ENCODE measurements at places on chromosomes 12 and 14.
A peak's percentile ranks its signal among the peaks of the same experiment; 100 is the strongest.

GRCh38 chr12:91746976-91747375 is 398.7 kb downstream of the BTG1 start:
- no peak for DNase-seq

DNA sequence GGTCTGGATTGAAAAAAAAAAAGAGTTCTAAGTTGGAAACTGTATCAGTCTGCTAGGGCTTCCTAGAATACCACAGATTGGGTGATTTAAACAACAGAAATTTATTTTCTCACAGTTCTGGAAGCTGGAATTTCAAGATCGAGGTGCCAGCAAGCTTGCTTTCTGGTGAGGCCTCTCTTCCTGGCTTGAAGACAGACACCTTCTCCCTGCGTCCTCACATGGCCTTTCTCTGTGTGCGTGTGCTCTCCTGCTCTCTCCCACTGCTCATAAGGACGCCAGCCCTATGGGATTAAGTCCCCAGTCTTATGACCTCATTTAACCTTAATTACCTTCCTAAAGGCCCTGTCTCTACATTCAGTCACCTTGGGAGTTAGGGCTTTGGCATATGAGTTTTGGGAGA is 215.5 kb downstream of the PIK3C2G start:
- DNase-seq = no peak

- DNase-seq = no peak
Measured at GRCh38 chr12:113837084-113837483, 129.0 kb downstream of the RBM19 start.

DNA sequence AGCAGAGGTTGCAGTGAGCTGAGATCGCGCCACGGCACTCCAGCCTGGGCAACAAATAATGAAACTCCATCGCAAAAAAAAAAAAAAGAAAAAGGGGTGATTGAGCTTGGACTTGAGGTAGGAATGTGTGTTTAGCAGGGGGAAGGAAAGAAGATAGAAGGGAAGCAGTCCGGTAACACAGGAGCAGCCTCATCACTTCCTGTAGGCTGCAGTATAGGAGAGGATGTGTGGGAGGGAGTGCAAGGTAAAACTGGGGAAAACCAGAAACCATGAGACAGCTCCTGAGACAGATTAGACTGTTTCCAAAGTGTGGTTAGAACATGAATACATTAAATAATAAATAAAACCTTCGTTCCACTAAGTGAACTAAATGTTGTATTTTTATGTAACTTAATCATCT is 49.2 kb downstream of the FGD4 start:
- DNase-seq = no peak

DNA sequence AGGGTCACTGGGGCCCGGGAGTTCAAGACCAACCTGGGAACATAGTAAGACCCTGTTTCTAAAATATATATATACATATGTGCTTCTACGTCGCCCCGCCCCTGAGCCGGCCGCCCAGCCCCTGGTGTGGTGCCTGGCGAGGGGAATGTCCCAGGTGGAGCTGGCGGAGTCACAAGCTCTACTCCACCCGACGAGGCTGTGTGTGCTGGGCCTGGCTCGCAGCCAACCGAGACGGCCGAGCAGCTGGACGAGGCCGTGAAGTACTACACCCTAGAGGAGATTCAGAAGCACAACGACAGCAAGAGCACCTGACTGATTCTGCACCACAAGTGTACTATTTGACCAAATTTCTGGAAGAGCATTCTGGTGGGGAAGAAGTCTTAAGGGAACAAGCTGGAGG is 22.1 kb upstream of the ITPK1 start:
- DNase-seq = no peak

DNA sequence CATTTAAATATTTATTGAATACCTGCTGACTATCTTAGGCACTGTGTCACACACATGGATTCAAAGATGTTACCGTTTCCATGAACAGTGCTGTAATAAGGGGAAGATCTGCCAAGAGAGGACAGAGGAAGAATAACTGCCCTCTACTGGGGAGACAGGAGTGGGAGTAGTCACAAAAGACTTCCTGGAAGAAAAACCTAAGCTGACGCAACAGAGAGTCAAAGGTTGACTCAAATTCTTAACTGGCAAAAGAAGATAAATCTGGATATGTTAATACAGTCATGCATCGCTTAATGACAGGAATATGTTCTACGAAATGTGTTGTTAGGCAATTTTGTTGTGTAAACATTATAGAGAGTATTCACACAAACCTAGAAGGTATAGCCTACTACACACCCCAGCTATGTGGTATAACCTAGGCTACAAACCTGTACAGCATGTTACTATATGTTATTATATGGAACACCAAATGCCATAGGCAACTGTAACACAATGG is 51.5 kb downstream of the DCAF5 start:
- DNase-seq = no peak

GRCh38 chr14:34796902-34797301 is 78.3 kb downstream of the BAZ1A start:
- no peak for DNase-seq

GRCh38 chr12:10068644-10069043 is 30.1 kb downstream of the CLEC1A start:
- no peak for DNase-seq

DNA sequence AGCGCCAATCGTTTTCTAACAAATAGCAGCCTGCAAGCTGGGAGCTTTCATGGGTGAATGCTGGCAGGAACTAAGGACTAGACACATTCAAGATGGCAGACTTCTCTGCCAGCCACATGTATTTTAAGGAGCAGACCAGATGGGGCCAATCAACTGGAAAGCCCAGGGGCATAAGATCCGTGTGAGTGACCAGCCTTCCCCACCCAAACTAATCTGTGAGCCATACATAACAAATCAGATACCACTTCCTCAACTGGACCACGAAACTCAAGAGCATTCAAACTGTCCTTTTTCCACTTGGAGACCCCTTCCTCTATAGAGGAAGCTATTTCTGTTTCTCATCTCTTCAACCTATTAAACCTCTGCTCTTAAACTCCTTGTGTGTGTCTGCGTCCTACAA is 9.7 kb downstream of the TCL1B start:
- DNase-seq = no peak

DNA sequence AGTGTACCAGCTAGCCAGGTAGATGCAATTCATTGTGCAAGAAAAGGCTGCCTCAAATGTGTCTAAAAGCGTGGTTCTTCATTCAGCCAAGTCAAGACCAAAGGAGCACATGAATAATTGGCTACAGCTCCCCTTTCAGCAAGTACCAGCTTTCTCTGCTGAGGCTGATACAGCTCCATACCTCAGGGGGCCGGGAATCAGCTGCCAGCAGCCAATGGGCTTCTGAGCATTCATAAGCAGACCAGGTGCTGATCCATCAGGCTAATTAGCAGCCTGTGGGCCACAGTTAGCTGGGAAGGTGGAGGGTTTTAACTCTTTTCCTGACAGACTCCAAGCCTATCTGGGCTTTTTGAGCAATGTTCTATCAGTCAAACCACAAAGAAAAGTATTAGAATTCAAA is 264.7 kb downstream of the APAF1 start:
- DNase-seq = no peak

GRCh38 chr12:45234139-45234865 is 18.4 kb downstream of the ANO6 start:
- DNase-seq = peak; percentile 77

GRCh38 chr14:55223364-55223763 is 32.0 kb upstream of the DLGAP5 start:
- DNase-seq = no peak

GRCh38 chr12:13597837-13598236 is 383.6 kb downstream of the GRIN2B start:
- DNase-seq = no peak

GRCh38 chr12:111428728-111429175 is 23.0 kb downstream of the SH2B3 start:
- no peak for DNase-seq

GRCh38 chr12:88391556-88391955 is 188.7 kb downstream of the KITLG start:
- no peak for DNase-seq

DNA sequence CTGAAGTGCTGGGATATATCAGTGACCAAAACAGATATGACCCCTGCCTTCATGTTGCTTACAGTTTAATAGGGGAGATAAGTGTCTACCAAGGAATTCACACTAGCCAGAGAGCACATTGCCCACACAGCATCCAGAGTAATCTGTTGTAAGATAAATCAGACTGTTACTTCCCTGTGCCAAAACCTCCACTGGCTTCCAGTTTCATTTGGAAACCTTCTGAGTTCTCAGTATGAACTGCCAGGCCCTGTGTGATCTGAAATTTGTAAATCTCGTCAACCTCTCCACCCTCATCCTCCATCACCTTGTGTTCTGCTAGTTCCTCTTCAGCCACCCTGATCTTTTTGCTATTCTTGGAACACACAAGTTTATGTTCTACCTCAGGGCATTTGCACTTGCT is 154.7 kb downstream of the ETV6 start:
- DNase-seq = no peak

DNA sequence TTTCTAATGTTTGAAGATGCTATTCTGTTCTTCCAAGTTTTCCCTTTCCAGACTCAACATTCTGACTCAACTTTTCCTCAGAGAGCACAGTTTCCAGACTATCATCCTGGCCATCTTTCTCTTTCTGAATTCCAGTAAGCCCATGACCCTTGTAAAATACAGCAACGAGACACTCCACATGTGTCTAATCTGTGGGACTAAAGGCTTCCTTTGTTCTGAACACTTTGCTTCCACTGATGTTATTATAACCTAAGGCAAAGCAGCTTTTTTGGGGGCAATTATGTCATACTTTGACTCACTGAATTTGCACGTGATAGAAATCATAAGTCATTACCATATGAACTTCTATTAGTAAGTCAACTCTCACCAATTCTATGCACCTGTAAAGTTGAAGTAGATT is 6.3 kb upstream of the ART4 start:
- DNase-seq = no peak

DNA sequence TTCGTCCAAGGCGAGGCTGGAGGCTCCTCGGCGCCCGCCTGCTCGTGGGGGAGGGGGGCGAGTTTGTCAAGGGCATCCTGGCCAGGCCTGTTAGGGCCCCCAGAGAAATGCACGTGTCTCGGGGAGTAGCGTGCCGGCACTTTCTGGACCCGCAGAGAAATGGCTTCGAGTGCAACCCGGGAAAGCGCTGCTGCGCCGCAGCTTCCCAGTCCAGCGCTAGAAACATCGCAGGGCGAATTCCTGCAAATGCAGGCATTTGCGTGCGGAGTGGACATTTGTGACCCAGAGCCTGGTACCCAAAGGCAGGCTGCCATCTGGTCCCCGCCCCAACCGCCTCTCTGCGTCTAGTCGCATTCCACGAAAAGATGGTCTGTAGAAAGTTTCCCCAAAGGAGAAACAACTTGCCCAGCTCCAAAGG is 756 bp downstream of the LGR5 start:
- DNase-seq = peak; percentile 48

- DNase-seq = no peak
Measured at GRCh38 chr14:38409071-38409705, 153.3 kb upstream of the CLEC14A start.

DNA sequence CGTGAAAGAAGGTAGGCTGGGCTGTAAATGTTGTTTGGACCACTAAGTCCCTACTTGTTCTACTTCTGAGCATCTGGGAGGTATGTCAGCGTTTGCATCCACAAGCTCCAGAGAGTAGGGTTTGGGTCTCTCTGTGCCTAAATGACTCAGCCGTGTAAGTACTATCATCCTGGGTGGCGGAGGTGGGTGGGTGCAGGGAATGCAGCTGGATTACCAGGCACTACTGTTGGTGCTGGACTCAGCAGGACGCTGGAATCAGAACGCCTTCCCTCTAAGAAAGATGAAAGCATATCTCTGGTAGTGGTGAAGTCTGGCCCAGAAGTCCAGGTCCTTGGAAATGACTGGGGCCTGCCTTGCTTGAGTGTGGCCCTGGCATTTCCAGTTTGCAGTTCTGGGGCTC is 289.7 kb downstream of the PCNX1 start:
- no peak for DNase-seq

DNA sequence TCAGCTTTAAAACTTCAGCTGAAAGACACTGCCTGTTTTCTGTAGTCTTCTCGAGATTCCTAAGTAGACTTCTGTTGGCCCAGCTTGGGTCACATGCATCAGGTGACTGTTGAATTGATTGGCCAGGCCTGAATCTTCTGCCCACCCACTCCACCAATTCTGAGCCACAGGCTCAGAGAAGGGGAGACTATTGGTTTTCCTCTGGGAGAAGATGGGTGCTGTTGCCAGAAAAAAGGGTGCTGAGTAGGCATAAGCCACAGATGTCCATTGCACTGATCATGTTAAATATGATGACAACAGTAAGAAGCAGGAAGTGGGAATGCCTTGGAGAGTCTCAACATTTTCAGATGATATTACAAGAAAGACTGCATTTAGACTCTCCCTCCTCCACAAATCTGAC is 6.8 kb upstream of the SPTLC2 start:
- no peak for DNase-seq

DNA sequence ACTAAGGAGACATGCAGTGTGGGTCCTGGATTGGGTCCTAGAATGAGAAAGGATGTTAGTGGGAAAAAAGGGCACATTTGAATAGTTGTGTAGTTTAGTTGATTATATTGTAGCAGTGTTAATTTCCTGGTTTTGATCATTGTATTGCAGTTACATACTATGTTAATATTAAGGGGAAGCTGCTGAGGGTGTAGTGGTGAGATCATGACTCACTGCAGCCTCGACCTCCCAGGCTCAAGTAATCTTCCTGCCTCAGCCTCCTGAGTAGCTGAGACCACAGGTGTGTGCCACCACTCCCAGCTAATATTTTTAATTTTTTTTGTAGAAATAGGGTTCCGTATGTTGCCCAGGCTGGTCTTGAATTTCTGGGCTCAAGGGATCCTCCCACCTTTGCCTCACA is 21.7 kb downstream of the BORCS5 start:
- DNase-seq = no peak

DNA sequence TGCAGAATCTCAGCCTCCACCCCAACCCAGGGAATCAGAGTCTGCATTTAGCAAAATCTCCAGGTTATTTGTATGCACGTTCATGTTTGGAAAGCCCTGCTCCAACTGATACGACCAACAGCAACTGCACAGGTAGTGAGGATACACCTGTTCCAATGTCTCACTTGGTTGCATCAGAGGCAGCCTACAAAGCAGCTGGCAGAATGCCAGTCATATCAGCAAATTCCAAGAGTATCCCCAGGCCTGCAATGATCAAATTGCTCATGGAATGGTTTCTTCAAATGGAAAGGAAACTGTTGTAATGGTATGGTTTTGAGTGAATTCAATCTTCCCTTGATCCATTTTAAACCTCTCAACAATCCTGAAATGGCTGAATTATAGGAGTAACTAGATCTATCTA is 75.4 kb downstream of the GRIP1 start:
- no peak for DNase-seq

GRCh38 chr12:57741413-57741789 is 2.9 kb upstream of the AGAP2 start:
- DNase-seq = no peak

- DNase-seq = peak; percentile 25
Measured at GRCh38 chr14:68643673-68644072, 149.2 kb downstream of the ZFP36L1 start.

DNA sequence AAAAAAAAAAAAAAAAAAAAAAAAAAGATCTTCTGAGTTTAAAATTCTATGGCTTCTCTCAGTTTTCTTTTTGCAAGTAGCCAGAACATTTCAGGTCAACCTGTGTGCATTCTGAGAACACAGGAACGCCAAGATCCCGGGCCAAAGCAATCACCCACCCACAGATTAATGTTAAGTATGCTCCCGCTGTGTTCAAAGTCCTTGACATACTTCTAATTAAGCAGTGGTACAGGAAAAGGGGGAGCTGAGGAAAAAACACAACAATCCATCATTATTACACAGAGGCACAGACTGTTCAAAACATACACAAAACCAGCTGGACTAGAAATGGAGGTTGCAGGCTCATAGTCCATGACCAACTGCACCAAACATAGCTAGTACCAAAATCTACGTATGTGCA is 2.8 kb downstream of the FBXO21 start:
- no peak for DNase-seq
